Germinal center (tissue), 1 donor: ENCODE measurements at places on chromosomes 16 and 17.

DNA sequence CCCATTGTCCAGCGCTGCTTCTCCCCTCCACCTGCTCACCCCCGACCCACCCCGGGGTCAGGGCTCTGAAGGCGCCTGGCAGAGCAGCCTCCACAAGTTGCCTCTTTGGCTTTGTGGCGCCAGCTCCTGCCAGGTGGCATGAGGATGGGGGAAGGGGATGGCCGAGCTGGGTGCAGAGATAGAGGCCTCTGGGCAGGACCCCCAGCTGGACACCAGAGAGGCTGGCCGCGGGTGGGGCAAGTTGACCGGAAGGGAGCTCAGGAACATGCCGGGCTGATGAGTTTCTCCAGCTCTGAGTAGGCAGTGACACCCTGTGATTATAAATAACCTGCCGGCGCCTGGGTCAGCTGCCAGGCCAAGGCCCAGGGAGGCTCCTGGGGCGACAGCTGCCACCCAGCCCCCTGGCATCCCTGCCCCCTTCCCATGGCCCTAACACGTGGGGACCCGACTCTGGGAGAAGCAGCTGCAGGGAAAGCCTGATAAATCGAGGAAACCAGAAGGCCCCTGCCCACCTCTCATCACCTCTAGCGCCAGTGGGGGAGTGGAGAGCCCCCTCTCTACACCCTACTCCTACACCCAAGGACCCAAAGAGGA lies 729 bp downstream of the P2RX5 start:
- no peak for DNase-seq

- DNase-seq, result no peak
Measured at GRCh38 chr16:4895366-4895765, 41.6 kb downstream of the PPL start.

DNA sequence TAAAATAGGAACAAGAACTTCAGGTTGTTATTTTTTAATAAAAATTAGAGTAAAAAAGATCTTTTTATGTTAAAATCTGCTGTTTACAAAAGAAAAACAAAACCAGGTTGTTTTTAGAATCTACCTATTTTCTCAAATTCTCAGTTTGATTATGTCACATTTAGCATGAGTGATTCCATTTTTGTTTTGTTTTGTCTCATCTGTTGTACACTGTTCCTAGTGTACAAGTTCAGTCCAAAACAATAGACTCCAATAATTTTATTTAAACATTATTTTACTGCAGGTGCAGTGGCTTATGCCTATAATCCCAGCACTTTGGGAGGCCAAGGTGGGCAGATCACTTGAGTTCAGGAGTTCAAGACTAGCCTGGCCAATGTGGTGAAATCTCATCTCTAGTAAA lies 2142.7 kb downstream of the TP53TG3F start:
- no peak for DNase-seq

DNA sequence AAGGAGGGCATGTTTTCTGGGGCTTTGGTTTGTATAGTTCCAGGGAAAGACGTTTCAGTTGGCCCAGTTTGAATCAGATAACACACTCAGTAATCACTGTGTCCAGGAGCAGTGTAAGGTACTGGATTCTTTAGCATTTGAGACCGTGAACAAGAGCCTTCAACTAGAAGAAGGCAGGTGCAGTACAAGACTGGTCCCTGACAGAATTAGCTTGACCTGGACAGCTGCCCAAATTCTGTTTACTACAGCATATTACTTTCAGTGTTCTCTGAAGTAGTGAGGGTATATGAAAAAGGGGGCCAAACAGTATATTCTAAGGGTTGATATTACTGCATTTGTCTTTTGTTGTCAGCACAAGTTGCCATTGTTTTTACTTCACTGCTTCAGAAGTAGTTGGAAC lies 81.3 kb downstream of the COX10 start:
- DNase-seq, result no peak

- DNase-seq, result no peak
Measured at GRCh38 chr17:7380855-7381683, at the start of gene TNK1. TNK1 (plus strand) TSS chr17:7381089; CDS start chr17:7382927, 1,838 bp downstream.

GRCh38 chr17:28951991-28952975 lies 965 bp upstream of the PHF12 start:
- DNase-seq, result peak; percentile 94

DNA sequence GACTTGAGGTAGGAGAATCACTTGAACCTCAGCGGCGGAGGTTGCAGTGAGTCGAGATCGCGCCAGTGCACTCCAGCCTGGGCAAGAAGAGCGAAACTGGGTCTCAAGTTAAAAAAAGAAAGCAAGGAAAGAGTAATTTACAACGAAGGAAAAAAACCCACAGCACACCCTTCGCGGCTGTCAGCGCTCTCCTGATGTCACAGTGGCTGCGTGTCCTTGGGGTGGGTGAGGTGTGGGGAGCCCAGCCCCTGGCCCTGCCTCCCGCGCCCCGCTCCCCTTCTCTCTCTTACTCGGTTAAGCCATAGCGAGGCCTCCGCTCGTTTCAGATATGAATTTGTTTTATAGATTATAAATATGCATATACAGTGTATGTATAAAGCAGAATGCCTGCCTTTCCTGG lies 740 bp upstream of the JPT2 start:
- no peak for DNase-seq

DNA sequence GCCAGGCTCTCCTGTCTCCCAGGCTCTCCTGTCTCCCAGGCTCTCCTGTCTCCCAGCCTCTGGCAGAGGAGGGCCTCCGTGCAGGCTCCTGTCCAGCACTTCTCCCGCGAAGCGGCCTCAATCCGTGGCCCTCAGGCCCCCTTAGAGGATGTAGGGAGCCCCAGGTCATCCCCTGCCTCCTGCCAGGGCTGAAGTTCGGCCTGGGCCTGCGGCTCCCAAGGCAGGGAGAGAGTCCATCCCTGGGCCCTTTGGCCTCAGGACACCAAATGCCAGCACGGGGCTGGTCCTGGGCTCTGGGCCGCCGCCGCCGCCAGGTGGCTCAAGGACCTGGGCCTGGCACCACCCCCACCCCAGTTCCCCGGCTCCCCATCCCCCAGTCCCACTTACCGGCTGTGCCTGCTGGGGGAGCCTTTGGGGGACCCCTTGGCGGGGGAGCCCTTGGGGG lies 370 bp downstream of the EVPL start:
- DNase-seq, result no peak
